Mesothelial cell of epicardium (in vitro differentiated cells): ENCODE measurements at places on chromosomes 12 and 14. TPM values are rescaled to one million over a fixed set of nuclear protein-coding genes. Genes with fewer than 3 reads are reported as not detected.

Gene KRT6A
- total RNA-seq, result 1.2 TPM in 1 of 3 replicates, not detected in the others

Gene LTA4H
- total RNA-seq, result 95.5 to 96.4 TPM (median 96.2 TPM) in 3 replicates

Gene SNRPF
- total RNA-seq, result 36.7 to 37.6 TPM (median 36.9 TPM) in 3 replicates

Gene SMOC1
- total RNA-seq, result 1.4 to 2.0 TPM (median 1.5 TPM) in 3 replicates

Gene CMKLR1
- 0.87 to 1.7 TPM (median 1.4 TPM) in 3 replicates for total RNA-seq

Gene FSCB
- not detected in 3 replicates for total RNA-seq

Gene ARMH4
- 18.8 to 19.8 TPM (median 19.6 TPM) in 3 replicates for total RNA-seq

- no peaks in the 10 kb centered on the region for H3K27me3 ChIP-seq
- no peak overlapping the region for H3K4me3 ChIP-seq
- no peak overlapping the region for H3K27ac ChIP-seq
- peaks cover 35% of the 10 kb centered on the region for H3K4me1 ChIP-seq
Observed at GRCh38 chr12:46391630-46392029, 19.1 kb upstream of the SLC38A2 start.

DNA sequence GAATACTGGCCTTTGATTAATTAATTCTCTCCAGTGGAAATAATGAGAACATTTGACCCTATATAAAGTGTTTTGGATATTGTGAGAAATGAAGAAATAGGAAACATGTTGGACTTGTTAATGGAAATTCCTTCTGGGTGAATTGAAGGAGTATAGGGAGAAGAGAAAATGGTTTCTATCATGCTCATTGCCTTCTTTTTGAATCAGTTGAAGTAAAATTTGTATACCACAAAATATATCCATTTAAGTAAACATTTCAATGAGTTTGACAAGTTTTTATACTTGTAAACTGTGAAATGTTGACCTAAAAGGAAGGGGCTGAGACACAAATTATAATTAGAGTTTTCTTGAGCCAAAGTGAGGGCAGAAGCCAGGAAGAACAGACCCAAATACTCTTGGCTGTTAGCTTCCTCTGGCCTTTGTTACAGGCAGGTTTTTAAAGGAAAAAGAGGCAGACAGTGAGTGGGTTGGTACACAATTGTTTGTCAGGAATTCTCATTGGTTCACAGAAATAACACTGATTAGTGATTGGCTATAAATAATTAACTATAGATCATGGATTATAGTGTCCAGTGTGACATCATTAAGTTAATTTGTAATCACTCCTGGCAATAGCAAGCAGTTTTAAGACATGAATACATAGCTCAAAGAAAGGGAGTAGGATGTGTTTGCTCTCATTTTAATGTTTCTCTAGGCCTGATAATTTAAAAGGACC, 826 bp downstream of the ZNF705A start:
- no peak overlapping the region for H3K4me3 ChIP-seq
- no peak overlapping the region for H3K27ac ChIP-seq
- no peak for DNase-seq
- H3K36me3 ChIP-seq, result no peaks in the 10 kb centered on the region
- peaks cover 3% of the 10 kb centered on the region for H3K27me3 ChIP-seq

DNA sequence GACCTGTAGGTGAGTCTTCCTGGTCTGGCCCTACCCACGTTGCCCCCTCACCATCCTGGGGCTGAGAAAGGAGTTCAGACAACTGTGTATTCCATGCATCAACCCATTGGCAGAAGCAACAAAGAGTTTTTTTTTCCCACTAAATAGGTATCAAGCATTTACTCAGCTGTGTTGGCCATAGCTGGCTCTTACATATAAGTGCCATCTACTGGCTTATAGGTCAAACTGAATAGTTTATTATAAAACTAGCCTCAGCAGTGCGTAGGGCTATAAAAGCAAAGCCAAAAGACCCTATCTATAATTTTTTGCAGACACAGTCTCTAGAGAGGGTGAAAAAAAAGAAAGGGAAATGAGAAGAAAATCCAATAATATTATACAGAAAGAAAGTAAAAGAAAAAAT, 765.2 kb upstream of the MGAT4C start:
- H3K4me3 ChIP-seq, result no peak overlapping the region
- no peak overlapping the region for H3K27ac ChIP-seq
- no peak for DNase-seq
- no peaks in the 10 kb centered on the region for H3K4me1 ChIP-seq
- peaks cover 5% of the 10 kb centered on the region for H3K36me3 ChIP-seq
- H3K27me3 ChIP-seq, result no peaks in the 10 kb centered on the region

DNA sequence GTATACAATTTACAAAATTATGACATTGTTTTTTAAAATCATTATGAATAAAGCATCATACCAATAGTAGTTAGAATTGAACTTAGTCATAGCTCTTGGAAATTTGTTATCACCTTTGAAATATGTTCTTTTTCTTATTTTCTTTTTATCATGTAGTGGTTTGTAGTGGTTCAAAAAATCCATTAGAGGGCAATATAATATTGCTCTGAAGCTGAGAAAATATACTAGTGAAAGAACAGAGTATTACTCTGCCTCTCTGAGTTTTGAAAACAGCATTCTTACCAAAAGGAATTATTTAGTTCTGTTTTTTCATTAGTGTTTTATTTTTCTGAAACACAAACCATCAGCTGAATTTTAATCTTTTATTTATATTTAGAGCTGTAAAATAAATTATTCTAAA, 76.2 kb downstream of the PDZRN4 start:
- no peaks in the 10 kb centered on the region for H3K4me1 ChIP-seq
- H3K27ac ChIP-seq, result no peak overlapping the region
- no peak overlapping the region for H3K4me3 ChIP-seq
- no peak for DNase-seq

DNA sequence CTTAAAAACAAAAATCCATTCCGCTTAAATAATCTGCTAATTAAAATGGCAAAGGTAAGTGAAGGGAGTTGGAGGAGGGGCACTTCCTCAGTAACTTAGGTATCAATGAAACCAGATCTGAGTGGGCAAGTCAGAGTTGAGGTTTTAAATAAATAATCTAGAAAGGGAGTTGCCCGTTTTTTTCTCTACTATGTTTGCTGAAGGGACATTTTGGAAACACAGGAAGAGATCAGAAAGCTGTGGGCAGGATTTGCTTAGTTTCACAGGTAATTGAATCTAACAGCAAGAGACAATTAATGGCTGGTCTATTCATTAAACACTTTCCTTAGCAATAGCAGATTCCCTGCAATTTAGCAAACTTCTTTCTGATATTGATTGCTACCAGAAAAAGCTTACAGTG, 186.0 kb upstream of the ABCD2 start:
- no peak for DNase-seq
- H3K4me1 ChIP-seq, result no peaks in the 10 kb centered on the region
- H3K27me3 ChIP-seq, result no peaks in the 10 kb centered on the region
- no peak overlapping the region for H3K4me3 ChIP-seq

DNA sequence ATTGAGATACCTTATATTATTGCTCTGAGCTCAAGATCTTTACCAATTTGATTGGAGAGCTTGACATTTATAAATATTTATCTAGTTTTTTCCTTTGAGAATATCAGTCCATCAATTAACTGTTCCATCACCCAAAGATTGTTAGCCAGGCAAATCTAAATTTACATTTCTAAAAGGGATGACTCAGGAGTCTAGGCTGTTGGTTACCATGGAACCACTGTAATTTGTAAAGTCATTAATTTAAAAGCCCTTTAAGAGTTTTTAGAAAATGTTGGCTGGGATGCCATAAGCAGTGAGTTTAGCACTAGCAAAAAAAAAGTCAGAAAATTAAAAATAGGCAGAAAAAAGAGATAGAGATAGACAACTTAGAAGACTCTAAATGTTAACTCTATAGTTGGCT, 19.5 kb upstream of the SERPINA1 start:
- no peaks in the 10 kb centered on the region for H3K36me3 ChIP-seq
- DNase-seq, result no peak
- H3K27me3 ChIP-seq, result no peaks in the 10 kb centered on the region
- H3K27ac ChIP-seq, result no peak overlapping the region
- no peaks in the 10 kb centered on the region for H3K4me1 ChIP-seq

DNA sequence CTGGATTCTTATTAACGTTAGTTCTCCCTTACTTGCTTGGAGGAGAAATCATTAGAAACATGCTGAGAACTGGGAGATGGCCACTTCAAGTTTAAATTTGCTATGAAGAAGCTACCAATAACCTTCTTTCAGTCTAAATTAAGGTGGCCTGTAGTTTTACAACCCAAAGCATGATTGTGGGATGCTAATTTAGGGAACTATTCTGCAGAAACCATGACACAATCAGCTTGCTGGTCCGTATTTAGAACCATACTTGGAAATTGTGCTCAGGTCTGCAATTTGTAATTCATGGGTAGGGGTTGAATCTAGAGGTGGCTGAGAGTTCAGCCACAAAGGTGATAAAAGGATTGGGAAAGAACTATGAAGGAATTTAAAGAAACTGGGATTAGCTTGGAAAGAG, 405.7 kb downstream of the RAD51B start:
- no peak overlapping the region for H3K27ac ChIP-seq
- H3K4me3 ChIP-seq, result no peak overlapping the region
- no peaks in the 10 kb centered on the region for H3K27me3 ChIP-seq
- H3K36me3 ChIP-seq, result peaks cover 14% of the 10 kb centered on the region
- DNase-seq, result no peak

DNA sequence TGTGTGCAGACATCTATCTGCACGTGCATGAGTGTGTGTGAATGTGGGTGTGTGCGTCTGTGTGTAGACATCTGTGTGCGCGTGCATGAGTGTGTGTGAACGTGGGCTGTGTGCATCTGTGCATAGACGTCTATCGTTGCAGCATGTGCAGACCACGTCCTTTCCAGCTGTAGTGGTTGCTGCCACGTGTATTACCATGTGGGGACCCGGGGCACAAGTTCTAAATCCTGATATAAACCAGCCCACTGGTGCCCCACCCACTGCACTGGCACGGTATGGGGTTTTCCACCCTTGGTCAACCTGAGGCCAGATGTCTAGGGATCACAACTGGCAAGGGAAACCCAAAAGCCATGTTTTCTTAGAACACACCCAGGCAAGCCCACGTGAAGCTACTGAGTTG, 197.0 kb downstream of the ANO2 start:
- H3K36me3 ChIP-seq, result no peaks in the 10 kb centered on the region
- no peak overlapping the region for H3K27ac ChIP-seq
- H3K4me1 ChIP-seq, result no peaks in the 10 kb centered on the region
- H3K27me3 ChIP-seq, result peaks cover 11% of the 10 kb centered on the region
- DNase-seq, result no peak

GRCh38 chr12:96396914-96397313, 3.3 kb downstream of the CDK17 start:
- H3K27ac ChIP-seq, result peak overlapping the region; percentile 21
- peak overlapping the region; percentile 5 for H3K4me3 ChIP-seq
- H3K4me1 ChIP-seq, result peaks cover 40% of the 10 kb centered on the region
- no peaks in the 10 kb centered on the region for H3K27me3 ChIP-seq

GRCh38 chr12:38919191-38919590, 13.8 kb upstream of the CPNE8 start:
- H3K36me3 ChIP-seq, result no peaks in the 10 kb centered on the region
- H3K27me3 ChIP-seq, result no peaks in the 10 kb centered on the region
- no peak overlapping the region for H3K27ac ChIP-seq
- no peaks in the 10 kb centered on the region for H3K4me1 ChIP-seq

DNA sequence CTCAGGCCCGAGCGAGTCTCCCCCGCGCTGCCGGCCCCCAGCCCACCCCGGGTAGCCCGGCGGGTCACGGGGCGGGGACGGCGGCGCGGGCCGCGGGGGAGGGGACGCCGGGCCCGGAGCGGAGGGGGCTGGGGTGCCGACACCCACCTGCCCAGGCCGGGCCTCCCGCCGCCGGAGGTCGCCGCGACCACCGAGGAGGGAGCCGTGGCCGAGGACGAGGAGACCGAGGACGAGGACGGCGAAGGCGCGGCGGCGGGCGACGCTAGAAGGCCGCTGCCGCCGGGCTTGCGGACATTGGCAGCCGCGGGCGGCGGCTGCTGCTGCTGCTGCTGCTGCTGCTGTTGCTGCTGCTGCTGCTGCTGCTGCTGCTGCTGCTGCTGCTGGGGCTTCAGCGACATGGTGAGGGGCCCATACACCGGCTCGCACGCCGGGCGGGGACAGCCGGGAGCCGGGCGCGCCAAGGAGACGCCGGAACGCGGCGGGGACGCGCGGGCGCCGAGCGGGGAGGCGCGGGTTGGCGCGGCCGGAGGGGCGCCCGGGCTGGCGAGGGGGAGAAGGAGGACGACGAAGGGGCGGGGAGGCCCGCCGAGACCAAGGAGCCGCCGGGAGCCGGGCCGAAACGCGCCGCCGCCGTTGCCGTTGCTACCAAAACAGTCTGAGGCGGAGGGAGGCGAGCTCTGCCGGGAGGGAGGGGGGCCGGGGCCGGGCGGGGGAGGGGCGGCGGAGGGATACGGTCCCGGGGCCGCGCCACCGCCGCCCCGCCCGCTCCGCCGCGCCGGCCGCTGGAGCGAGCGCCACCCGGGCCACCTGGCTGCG, at the start of gene ATXN2:
ATXN2 (minus strand) TSS at position 679 of the 816 bp plus-strand sequence; CDS start at position 398, 281 bp downstream.
- H3K4me3 ChIP-seq, result peak within 1 kb of the TSS; percentile 87
- peak; percentile 51 for DNase-seq
- peak within 1 kb of the TSS; percentile 98 for H3K27ac ChIP-seq
